ENCODE measurements at places on chromosomes 7 and 10.

- no peak for DNase-seq
Measured at GRCh38 chr7:28530175-28530802, 118.0 kb downstream of the CREB5 start.

DNA sequence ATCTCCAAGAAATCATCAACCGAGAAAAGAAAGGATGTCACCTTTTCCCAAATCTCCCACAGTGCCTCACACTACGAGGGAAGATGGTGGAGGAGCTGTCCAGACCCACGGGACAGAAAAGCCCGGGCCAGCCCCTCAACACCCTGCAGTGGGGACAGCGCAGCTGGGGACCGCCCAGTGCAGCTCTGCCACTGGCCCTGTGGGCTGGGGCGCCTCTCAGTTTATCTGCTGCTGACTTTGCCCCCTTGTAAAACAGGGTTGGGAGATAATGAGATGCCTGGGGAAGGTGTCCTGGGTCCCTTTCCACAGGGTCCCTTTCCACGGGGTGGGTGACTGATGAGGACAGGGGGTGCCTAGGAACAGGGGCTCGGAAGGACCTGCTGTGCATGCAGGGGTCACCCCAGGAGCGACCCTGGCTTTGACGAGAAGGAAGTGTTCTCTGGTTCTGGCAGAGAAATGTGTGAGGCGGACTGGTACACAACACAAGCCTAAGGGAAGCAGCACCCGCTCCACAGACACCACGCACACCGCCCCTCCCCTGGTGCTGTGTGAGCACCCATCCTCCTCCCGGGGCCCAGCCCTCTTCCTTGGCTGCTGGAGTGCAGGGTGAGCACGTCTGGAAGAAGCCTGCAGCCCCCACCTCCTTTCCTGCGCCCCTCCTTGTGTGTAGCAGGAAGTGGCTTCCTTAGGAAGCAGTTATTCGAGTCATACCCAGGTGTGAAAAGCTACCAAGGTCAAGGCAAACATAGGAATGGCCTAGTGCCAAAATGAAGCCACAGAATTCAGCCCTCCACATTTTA lies 339.9 kb downstream of the DNAJB6 start:
- DNase-seq = no peak

DNA sequence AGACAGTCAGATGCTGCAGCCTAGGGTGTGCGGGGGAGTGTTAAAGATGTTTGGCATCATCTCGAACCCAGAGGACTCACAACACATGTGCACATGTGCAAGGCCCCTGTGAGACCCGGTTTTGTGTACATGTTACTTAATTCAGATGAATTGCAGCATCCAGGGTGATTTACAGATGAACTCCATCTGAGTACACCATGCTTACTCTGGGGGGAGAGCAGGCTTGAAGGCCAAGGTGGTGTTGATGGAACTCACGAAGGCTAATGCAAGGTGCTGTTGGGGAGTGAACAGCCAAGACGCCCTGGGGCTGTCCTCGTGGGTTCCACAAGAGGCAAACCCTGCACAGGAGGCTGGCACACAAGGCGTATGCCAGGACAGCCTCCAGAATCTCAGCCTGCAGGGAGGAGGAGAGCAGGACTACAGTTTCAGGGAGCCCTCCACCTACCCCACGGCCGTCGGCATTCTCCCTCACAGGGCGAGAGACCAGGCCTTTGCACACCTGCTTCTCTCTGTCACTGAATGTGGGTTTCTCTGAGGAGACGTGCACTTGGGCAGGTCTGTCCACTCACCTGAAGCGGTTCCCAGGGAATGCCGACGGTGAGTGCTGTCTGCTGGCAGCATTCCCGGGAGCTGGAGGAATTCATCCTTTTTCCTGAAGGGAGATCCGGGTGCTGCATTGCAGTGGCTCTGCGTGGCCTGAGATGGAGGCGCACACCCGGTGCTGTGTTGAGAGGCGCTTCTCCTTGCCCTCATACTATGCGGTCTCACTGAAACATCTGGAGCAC lies 178.5 kb upstream of the RNF32 start:
- DNase-seq = no peak

DNA sequence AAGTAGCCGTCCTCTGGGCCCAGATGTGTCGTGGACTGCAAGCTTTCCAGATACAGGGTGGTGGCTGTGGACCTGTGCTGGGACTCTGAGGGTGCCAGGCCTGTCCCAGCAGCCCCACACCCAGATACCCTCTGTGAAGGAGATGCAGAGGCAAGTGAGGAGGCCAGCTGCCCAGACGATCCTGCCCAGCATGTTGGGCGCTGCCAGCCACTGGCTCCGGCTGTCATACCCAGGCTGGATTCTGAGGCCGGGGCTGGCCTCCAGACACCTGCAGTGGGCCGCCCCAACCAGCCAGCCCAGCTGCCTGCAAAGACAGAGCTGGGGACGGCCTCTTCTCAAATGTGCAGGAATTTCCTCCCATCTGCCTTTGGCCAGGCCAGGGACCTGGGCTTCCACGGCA lies 39.1 kb upstream of the EBF3 start:
- DNase-seq = no peak

- no peak for DNase-seq
Measured at GRCh38 chr10:6069081-6069931, 7.1 kb upstream of the IL2RA start.

- DNase-seq = peak; percentile 80
Measured at GRCh38 chr10:12710594-12711349, 290.7 kb downstream of the CCDC3 start.

- no peak for DNase-seq
Measured at GRCh38 chr10:84395581-84395980, 67.2 kb downstream of the CCSER2 start.

DNA sequence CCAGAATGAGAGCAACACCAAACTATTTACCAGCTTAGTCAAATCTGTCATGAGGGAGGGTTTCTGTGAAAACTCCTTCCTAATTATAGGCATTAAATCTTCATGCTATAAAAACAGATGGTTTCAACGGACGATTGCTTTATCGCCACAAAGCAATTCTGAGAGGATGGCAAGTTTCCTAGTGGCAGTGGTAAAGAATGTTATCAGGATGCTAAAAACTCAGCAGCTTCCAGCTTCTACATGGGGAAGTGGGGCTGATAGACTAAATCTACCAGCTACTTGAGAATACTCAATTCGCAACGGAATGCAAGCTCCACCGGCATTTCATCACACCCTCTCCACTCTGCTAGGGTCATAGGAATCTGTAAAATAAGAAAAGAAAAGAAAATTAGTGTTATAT lies 41.8 kb downstream of the JCAD start:
- no peak for DNase-seq

DNA sequence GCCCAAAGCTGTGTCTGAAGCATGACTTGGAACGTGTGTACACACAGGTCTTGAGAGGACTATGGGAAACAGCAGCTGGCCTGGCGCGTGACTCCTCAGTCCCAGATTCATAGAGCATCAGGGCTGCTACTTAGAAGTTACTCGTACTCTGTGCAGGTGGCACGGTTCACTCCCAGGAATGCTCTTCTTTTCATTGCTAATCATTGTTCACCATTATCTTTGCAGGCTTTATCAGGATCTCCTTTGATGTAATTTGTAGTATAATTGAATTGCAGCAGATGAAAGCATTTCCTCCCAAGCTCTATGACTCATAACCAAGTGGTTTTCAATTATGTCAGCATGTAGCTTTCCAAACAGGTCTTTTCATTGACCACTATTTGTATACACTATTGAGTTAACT lies 938.9 kb downstream of the NRG3 start:
- DNase-seq = no peak

- peak; percentile 42 for DNase-seq
Measured at GRCh38 chr10:74081192-74081803, 69.3 kb downstream of the AP3M1 start.

DNA sequence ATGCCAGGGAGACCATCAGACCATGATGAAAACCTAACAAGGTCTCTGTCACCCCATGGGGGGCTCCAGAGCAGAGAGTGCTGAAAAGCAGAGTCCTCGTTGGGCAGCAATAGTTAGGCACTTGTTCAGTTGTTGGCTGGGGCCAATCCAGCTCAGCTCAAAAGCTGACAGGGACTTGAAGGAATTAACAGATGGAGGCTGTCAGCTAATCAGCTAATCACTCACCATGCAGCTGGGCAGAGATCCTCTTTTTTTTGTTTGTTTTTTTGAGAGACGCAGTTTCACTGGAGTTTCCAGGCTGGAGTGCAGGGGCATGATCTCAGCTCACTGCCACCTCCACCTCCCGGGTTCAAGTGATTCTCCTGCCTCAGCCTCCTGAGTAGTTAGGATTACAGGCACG lies 18.1 kb downstream of the CEP55 start:
- DNase-seq = no peak

GRCh38 chr10:6498771-6499170 lies 81.3 kb downstream of the PRKCQ start:
- no peak for DNase-seq

DNA sequence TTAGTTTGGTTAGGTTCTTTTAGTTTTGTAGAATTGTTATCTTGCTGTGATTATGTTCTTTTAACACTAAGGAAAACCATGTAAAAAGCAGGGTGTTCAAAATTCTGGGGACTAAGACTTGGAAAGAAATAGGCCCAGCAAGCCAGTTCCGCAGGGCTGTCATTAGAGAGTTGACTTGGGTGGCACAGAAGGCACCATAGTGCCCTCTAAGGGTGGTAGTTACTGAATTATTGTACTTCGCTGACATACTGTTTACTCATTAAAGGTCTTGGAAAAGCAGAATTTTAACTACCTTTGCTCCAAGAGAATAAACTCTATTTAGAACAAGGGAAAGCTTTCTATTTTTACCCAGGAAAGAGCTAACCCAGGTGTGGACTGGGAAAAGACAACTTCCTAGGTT lies 86.5 kb downstream of the OTUD1 start:
- peak; percentile 8 for DNase-seq

DNA sequence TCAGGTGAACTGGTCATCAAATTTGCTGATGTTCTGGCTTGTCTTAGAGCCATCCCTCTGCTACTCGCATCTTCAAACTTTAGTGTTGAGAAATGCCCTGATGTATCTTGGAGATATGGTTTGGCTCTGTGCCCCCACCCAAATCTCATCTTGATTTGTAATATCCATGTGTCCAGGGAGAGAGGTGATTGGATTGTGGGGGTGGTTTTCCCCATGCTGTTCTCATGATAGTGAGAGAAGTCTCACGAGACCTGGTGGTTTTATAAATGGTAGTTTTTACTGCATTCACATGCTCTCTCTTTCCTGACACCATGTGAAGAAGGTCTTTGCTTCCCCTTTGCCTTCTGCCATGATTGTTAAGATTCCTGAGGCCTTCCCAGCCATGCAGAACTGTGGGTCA lies 74.0 kb upstream of the AFAP1L2 start:
- no peak for DNase-seq

DNA sequence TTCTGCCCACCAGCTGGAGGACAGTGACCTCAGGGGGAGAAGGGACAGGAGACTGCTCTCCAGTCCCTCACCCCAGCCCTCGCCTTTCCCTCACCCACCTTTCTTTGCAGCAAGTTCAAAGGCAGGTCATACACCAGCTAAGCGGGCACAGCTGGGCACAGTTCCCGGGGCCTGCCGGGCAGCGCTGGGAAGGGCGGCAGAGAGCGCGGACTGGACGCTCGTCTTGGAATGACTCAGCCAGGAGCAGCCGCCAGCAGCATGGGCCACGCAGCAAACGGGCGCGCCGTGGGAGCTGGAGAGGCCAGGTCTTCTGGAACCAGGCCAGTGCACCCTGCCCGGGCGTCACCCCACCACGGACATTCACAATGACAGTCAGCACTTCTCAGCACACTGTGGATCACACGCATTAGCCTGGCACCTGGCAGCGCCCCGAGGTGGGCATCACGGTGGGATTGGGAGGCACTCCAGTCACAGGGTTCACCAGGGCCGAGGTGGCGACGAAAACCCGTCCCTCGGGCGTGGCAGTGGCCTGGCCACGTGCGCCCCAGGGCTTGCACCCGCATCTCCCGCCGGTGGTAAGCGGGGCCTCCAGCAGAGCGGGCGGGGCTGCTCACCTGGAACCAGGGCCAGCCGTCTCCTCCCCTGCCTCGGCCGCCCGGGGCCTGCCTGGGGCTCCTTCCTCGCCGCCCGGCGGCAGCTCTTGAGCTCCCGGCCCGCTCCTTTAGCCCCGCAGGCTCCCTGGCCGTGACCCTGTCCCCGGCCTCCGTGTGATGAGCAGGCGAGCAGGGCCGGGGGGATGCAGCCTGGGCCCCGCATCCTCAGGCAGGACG lies 29.0 kb upstream of the WDFY4 start:
- DNase-seq = no peak

DNA sequence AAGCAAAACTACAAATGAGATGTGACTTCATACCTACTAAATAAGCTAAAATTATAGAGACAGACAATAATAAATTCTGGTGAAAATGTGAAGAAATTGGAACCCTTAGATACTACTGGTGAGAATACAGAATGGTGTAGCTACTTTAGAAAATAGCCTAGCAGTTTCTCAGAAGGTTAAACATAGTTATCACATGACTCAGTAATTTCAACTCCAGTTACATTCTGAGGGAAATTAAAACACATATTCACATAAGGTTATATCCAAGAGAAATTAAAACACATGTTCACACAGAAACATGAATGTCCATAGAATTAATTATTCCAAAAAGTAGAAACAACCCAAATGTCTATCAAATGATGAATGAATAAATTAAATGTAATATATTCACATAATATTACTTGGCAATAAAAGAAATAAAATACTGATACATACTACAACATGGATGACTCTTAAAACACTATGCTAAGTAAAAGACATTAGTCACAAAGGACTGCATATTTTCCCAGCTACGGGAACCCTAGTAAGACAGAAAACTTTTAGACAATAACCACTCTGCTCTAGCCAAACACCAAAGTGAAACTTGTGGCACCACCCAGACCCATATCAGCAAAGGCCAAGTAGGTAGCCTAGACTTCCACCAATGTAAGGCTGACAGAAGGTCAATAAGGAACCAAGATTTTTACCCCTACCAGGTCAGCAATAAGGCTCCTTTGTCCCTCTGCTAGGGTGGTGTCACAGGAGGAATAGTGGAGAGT lies 25.1 kb downstream of the SLC25A40 start:
- DNase-seq = no peak

DNA sequence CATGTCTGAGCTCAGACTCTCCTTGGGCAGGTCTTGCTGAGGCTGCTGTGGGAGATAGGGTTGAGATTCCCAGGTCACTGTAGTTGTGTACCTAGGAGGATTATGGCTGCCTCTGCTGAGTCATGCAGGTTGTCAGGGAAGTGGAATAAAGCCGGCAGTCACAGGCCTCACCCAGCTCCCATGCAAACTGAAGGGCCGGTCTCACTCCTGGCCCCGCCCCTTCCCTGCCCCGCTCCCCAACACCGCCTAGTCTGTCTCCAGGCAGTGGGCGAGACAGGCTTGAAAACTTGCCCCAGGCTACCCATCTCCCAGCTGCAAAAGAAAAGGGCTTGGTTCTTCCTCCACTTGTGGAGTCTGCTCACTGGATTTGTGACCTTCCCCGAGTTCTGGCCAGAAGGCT lies 41.6 kb upstream of the SDHAF3 start:
- DNase-seq = no peak

DNA sequence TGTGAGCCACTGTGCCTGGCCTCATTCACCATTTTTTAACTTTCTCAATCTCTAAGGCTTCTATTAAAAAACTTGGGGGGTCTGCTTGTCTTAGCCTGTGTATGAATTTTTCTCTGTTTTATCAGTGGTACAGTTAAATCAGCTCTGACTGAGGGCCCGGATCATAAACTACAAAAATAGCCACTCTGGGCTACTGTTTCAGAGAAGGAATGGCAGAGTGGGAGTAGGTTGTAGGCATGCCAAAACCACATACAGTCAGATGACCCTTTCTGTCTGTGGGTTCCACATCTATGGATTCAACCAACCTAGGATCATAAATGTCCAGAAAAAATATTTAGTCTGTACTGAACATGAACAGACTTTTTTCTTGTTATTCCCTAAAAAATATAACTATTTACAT lies 21.3 kb downstream of the TBC1D12 start:
- no peak for DNase-seq

- DNase-seq = no peak
Measured at GRCh38 chr7:154475864-154476263, 423.7 kb downstream of the DPP6 start.

GRCh38 chr7:94190599-94191061 lies 186.5 kb upstream of the BET1 start:
- no peak for DNase-seq
